Stimulated activated CD4-positive, alpha-beta T cell treated with anti-CD3 and anti-CD28 coated beads, Interleukin-1b, Interleukin-23, amount 100 ng/mL, for 48 hours (primary cell): ENCODE measurements at places on chromosomes 3 and 15.
A peak's percentile ranks its signal among the peaks of the same experiment; 100 is the strongest.

DNA sequence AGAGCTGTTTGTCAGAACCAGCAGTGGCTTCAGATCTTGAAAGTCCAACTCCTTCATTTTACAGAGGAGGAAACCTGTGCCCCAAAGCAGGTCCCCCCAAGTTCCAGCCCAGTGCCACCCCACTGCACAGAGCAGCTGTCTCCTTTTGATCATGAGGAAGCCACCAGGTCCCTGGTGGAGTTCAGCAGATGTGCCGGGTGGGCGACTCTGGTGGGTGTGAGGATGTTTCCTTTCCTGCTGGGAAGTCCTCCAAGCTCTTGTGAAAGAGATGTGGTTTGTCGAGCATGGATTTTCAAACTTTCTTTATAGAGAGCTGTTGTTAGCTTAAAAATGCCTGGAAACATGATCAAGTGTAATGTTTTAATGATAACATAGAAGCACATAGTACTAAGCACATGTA is 52.0 kb downstream of the SMAD3 start:
- DNase-seq: no peak

DNA sequence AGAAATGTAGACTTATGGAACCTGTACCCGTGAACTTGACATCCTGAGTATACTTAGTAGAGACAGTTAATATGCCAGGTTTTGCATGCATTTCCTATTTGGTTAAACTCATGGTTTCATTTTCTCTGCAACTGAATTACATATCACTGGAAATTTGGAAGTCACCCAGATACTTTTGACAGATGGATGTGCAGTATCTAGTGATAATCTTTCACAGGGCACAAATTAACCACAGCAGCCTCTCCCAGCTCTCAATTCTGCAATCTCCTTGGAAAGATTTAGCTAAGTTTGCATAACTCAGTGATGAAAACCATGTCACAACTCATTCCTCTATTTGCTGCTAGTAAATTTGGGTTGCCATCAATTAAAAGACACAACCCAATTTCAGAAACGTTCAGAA is 162.3 kb upstream of the TPM1 start:
- no peak for DNase-seq

DNA sequence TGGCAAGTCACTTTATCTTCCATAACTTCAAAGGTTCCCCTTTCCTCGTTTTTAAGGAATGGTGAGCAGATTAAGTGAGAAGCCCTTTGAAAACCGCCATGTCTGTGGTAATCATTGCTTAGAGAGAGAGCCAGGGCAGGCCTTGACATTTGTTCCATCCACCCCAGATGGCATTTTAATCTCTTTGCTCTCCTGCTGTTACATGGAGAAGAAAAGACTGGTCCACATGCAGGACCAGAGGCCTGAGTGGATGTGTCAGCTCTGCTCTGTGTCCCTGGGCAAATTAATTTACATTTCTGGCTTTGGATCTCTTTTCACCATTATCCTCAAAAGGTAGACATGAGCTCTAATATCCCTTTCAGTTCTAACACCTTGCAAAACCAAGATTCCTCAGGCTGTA is 157.3 kb upstream of the LPP start:
- DNase-seq: no peak

DNA sequence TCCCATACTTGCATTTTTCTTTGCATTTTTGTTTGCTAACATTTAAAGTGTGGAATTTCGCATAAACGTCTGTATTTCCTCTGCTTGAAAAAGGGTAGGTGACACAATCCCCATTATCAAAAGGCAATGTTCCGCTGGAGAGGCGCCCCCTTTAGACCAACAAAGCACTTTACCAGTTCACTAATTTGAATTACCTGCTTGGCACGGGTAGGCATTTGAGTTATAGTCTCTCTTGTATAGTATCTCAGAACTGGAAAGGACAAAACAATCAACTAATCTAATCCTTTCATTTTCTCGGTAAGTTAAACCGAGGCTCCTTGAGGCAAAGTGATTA is 775 bp upstream of the CCDC39 start:
- peak; percentile 20 for DNase-seq

- DNase-seq: no peak
These were observed 206.0 kb downstream of the CDIN1 start for GRCh38 chr15:36785396-36785795.

GRCh38 chr3:118199044-118199443 is 835.6 kb downstream of the IGSF11 start:
- no peak for DNase-seq

DNA sequence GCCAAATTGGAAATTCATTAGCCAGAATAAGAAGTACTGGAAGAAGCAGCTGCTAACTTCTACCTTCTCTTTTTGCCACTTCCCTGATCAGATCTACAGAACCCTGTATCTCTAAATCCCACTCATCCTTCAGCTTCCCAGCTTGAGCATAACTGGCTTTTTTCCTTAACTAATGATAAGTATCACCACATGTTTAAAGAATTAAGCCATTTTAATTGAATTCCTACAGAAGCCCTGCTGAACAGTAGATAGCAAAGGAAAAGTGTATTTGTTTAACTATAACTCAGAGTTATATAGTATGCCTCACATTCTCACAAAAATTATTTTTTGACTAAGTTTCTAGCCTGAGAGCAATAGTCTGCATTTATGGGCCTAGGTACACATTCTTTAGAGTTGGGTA is 262.4 kb downstream of the UBE2E2 start:
- DNase-seq: no peak

DNA sequence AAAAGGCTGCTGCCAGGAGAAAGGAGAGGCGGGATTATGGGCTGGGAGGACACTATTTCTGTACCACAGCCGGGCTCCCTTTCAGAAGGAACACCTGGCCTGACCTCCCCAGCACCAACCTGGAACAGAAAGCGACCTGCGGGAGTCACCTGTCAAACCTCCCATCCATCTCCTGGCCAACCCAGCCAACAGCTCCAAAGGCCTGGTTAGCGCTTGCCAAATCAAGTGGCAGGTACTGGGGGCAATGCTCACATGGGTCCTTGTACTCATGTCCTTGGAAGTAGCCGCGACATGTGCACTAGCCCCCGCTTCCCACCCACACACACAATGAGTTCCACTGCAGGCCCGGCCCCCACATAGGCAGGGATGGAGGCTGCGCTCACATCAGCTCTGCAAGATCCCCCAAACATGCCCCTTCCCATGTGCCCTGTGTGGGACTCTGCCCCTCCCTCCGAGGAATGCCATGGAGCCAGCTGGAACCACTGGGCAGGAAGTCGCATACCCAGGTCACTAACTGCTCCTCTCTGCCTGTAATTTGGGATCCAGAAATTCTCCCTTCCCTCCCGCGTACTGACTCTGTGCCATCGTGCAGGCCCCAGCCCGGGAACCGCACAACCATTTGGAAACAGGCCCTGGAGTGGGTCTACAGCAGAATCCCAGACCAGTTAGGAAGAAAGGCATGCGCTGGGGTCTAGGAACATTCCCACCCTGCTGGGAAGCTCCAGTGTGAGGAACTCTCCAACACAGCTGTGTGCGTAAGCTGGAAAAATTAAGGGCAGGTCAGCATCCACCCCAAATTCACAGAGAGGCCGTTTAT is 98.9 kb downstream of the LRIG1 start:
- DNase-seq: no peak

DNA sequence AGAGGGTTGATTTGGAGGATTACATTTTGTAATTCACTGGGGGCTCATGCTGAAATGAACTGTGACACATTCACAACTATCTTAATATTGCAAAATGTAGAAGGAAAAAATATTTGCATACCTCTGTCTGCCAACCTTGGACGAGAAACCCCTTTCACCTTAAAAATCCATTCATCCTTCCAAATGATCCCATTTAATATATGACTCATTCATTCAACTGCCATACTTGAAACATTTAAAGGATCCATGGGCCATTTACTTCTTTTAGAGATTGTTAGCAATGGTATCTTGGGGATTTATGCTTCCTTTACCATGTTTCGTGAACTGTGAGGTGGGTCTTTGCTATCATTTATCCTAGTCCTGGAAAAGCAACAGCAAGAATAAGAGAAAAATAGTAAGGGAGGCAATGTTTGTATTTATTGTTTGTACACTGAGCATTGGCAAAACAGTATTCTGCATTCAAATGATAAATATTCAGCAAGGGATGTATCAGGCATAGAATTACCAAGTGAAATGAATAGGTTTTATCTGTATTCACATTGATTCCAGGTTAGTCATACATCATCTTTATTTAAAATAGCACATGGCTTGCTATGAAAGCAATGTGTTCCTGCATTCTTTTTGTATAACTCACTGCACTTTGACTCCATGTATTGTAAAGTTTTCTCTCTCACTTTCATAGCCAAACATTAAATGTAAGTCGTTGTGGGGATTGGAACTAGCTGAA is 378.1 kb downstream of the NSUN3 start:
- DNase-seq: no peak

- no peak for DNase-seq
These were observed 21.9 kb downstream of the TNK2 start for GRCh38 chr3:195886181-195887141.

GRCh38 chr3:134462331-134462941 is 23.3 kb downstream of the ANAPC13 start:
- DNase-seq: no peak

GRCh38 chr3:16404349-16404895 is 109.1 kb downstream of the RFTN1 start:
- DNase-seq: no peak

DNA sequence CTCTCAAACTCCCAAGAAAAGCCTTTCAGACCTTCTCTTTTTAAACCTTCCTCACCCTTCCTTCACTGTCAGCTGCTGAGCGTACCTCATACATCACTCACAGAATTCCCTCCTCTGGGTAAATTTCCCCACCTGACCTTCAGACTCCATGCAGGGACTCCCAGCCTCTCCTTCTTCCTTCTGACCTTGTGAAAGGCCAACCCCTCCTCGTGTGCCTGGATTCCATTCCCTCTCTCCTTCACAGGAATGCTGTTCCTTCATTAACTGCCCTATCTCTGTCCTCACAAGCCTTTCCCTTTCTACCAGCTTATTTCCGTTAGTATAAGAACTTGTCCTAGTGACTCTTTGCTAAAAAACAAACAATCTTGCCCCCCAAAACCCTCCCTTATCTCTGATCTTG is 69.7 kb upstream of the MME start:
- DNase-seq: no peak

DNA sequence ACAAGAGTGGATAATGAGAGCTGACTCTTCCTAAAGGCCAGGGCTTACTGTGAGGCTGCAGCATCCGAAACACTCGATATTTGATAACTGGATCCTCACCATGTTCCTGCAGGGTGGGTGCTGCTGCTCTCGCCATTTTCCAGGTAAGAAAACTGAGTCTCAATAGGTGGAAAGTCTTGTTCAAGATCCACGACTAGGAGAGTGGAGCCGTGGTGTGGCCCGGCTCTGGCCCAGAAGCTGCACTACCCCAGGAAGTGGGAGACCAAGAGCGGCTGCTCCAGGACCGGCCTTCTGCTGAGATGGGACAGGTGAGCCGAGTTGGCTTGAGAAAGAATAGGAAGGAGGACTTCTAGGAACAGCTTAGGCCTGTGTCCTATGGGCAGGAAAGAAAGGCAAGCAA is 121.6 kb downstream of the SMAD6 start:
- no peak for DNase-seq
